ENCODE measurements at places on chromosomes 6 and 20.

DNA sequence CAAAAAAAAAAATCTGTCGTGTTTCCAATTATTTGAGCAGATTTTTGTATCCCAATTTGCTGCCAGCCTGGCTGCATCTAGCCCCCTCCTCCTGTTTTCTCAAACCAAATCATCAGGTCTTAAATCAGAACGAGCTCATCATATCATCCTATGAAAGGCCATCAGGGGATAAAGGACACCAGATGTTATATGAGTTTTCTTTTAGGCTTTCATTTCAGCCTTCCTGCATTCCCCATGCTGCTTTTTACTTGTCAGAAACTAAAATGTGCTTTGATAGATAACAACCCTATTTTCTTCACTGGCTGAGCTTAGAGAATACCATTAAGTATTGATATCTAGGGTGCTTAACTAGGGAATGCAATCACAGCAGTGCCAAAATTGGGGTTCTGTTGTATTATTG, 968.4 kb upstream of the SLC35B3 start:
- no peak for DNase-seq

GRCh38 chr20:49694450-49695071, 19.1 kb downstream of the B4GALT5 start:
- no peak for DNase-seq

DNA sequence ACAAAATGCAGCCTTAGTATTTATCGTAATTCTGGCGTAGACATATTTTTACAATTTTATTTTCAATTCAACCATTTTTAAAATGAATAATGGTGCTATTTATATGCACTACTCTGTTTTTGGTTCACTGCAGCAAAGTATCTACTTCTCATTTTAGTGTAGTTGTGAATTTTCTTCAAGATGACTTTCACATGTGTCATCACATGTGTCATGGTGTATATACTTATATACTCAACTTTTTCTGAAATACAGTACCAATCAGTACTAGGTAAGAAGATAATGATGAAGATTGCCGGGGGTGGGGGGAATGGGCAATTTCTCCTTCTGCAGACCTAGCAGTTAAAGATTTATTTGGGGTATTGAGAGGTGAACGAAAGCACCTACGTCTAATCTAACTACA, 634.5 kb downstream of the PHF3 start:
- DNase-seq, result no peak

DNA sequence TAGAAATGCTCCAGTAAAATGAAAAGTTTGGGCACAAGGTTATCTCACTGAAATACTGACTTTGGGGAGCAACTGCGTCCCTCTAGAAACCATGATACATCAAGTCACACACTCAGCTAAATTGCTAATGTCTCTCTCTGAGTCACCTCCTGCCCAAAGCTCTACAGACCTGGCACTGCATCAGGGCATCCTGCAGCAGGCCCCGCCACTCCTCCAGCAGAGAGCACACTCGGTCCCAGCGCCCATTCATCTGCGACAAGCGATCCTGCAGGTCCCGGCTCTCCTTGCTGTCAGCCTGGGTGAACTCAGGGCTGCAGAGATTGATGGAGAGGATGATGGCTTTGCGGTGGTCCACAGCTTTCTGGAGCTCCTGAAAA, 329.0 kb downstream of the ESR1 start:
- DNase-seq, result no peak

- DNase-seq, result no peak
These were observed 34.8 kb downstream of the ELMO2 start for GRCh38 chr20:46371656-46372055.

- no peak for DNase-seq
These were observed 9.0 kb downstream of the RIN2 start for GRCh38 chr20:19767070-19767469.

GRCh38 chr6:11317885-11318771, 85.7 kb upstream of the NEDD9 start:
- peak; percentile 81 for DNase-seq

GRCh38 chr6:157012355-157012754, 235.2 kb downstream of the ARID1B start:
- DNase-seq, result no peak

DNA sequence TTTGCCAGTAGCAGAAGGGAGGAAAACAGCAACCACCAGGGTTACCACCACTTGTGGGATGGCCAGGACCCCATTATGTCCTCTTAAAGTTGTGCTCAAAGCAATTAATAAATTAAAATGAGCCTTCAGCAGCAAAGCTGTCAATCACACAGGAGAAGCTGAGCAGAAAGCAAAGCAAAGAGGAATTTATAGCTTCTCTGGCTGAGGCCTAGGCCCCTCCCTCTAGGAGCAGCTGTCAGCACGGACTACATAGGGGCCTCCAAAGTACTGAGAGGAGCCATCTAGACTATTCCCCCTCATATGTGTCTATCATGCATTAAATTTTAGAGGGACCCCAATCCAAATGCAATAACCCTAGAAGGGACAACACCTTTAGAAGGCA, 6.4 kb downstream of the CCND3 start:
- no peak for DNase-seq

DNA sequence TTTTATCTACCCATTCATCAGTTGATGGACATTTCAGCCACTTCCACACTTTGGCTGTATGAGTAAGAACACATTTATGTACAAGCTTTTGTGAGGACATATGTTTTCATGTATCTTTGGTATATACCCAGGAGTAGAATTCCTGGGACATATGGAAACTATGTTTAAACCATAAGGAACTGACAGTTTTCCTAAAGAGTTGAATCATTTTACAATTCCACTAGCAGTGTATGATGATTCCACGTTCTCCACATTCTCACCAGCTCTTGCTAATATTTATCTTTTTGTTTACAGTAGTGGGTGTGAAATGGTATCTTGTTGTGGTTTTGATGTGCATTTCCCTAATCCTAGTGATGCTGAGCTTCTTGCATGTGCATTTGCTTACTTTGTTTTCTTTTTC, 338.1 kb downstream of the PLCB1 start:
- DNase-seq, result no peak

GRCh38 chr20:14488756-14489479, 151.5 kb upstream of the FLRT3 start:
- no peak for DNase-seq

DNA sequence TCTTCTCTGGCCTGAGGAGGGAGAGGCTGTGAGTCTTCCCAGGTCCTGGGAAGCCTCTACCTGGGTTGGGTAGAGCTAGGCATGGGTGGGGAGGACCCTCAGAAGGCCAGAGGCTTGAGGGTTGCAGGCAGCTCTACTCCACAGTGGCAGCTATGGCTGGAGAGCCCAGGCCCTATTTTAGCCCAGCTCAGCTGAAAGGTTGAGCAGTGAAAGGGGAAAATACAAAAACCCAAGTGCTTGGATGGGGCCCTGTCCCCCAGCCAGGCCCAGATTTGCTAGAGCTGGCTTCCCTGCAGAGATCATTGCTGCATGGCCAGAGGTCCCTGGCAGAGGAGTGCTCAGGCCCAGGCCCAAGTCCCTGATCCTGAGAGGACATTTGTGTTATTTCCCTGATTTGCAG, 45.7 kb downstream of the SUN5 start:
- no peak for DNase-seq

DNA sequence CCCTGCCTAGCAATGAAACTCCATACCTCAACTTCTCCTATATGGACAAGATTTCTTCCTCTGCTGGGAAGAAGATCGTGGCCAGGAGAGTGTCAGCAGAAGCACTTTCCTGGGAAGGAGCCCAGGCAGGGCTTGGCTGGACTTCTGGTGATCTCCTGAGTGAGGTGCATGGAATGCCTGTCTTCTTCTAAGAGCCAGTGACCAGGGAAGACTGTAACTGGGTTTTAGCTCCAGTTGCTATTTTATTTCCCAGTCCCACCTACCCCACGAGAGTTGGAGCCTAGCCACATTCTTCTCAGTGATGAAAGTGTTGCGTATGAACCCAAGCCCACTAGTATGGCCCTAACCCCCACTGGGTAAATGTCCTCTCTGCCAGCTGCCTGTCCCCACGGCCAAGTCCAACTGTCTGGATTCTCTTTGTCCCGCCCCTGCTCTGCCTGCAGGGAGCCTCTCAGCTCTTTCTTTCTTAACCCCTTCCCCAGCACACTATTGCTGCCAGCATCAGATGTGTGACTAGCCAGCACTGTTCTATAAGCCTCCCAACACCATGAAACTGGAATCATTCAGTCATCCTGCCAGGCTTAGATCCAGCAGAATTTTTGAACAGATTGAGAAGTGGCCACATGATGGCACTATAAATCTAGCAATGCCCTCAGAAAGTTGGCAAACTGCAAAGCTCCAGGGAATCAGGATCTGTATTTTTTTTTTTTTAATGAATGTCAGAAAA, 69.8 kb upstream of the FAM184A start:
- DNase-seq, result peak; percentile 12

GRCh38 chr6:122610690-122611455, 668 bp downstream of the PKIB start:
- no peak for DNase-seq

DNA sequence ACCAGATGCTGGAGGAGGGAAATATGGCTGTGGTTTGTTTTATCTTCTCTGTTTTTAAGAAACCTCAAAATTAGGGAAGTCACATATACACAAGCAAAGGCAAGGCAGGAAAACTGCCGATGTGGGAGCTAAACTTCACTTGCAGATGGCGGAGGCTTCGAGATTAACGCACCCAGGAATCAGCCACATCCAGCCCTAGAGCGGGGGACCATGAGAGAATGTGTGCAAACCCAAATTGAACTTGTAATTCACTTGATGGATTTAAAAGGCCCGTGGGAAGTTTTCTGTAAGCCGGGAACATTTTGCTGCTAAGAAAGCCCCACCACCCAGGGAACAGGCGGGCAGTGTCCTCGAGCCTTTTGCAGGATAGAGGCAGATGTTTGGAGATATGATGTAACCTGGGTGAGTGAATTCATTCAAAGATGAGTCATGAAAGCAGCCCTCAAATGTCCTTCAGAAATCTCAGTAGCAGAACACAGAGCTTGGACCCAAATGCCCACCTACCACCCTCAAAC, 39.9 kb downstream of the PREX1 start:
- no peak for DNase-seq

- DNase-seq, result no peak
These were observed 126.4 kb upstream of the MAFB start for GRCh38 chr20:40815156-40816038.
